ENCODE measurements at places on chromosomes 11 and 22.

GRCh38 chr22:44091021-44091721 is 67.1 kb downstream of the PARVB start:
- peak; percentile 11 for DNase-seq

DNA sequence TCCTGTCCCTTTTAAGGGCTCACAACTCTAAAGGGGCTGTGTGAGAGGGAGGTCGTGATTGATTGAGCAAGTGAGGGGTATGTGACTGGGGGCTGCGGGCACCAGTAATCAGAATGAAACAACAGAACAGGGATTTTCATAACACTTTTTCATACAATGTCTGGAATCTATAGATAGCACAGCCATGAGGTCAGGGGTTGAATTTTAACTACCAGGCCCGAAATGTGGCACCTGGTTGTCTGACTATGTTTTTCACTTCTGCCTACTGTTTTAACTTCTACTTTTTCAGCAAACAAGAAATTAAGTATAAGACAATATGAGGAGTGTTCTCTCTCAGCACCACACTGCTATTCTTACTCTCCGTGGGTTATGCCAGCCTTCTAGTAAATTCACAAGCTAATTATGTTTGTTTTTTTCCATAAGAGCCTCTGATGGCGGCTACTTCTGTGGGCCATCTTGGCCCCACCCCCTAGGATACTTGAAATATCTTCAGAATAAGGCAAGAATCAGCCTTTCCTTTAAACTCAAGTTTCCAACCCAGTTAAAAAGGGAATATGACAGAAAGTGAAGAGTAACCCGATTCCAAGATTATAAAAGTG is 552.8 kb upstream of the CHORDC1 start:
- DNase-seq = no peak

GRCh38 chr11:130635937-130636630 is 187.6 kb downstream of the ADAMTS15 start:
- DNase-seq = no peak

DNA sequence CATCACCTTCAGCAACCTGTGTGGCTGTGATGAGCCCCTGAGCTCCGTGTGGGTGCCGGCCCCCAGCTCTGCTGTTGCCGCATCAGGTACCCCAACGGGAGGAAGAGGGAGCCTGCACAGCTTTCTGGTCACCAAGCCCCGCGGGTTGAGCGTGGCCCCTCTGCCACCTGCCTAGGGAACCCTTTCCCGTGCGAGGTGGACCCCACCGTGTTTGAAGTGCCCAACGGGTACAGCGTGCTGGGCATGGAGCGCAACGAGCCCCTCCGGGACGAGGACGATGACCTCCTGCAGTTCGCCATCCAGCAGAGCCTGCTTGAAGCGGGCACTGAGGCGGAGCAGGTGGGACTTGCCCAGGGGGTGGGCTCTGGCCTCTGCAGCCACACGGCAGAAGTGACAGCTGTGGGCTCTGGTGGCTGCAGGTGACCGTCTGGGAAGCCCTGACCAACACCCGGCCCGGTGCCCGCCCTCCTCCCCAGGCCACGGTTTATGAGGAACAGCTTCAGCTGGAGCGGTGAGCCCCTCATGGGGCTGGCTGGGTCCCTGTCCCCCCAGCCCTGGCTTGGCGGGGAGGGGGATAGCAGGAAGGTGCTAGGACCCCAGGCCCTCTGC is 1.9 kb upstream of the SSH3 start:
- no peak for DNase-seq

- no peak for DNase-seq
These were observed 15.6 kb downstream of the TUB start for GRCh38 chr11:8096575-8096974.
